Stomach (tissue), 19 donors: ENCODE measurements at places on chromosomes 11 and 22. TPM values are rescaled to one million over a fixed set of nuclear protein-coding genes. Genes with fewer than 3 reads are reported as not detected.

MS4A4A gene
- 5.4 TPM for total RNA-seq

PGR gene
- 0.37 TPM for total RNA-seq

SMIM35 gene
- not detected for total RNA-seq

PSMD13 gene
- total RNA-seq: 50.0 TPM

APOBEC3A gene
- 1.8 TPM for total RNA-seq

NLRP14 gene
- not detected for total RNA-seq

ASRGL1 gene
- total RNA-seq: 82.0 TPM

SPA17 gene
- total RNA-seq: not detected

MMP8 gene
- total RNA-seq: not detected

PLA2G3 gene
- not detected for total RNA-seq

CD6 gene
- 2.8 TPM for total RNA-seq

MRPL49 gene
- 29.6 TPM for total RNA-seq

TP53AIP1 gene
- not detected for total RNA-seq

NAALAD2 gene
- total RNA-seq: 3.3 TPM

RBMXL2 gene
- total RNA-seq: not detected

PLAAT4 gene
- 12.7 TPM for total RNA-seq

ZNRD2 gene
- total RNA-seq: 99.1 TPM

MUC5AC gene
- total RNA-seq: 830 TPM

SCARF2 gene
- total RNA-seq: 42.9 TPM

FXYD6 gene
- 41.9 TPM for total RNA-seq

CYTH4 gene
- total RNA-seq: 16.5 TPM

TSPAN18 gene
- total RNA-seq: 25.9 TPM

KDM4E gene
- total RNA-seq: not detected

CNTN5 gene
- total RNA-seq: not detected

SOX10 gene
- total RNA-seq: not detected

LYVE1 gene
- 62.8 TPM for total RNA-seq

TRIM66 gene
- total RNA-seq: 2.3 TPM

HBE1 gene
- total RNA-seq: not detected

KRTAP5-9 gene
- total RNA-seq: not detected

DMC1 gene
- total RNA-seq: not detected

PLAAT5 gene
- not detected for total RNA-seq

ATM gene
- 110 TPM for total RNA-seq

SERPING1 gene
- total RNA-seq: 112 TPM

ACR gene
- total RNA-seq: not detected

MGAT3 gene
- 3.9 TPM for total RNA-seq

KCNK4 gene
- total RNA-seq: not detected

ENTHD1 gene
- total RNA-seq: not detected

CEP126 gene
- 3.3 TPM for total RNA-seq

B4GAT1 gene
- 3.5 TPM for total RNA-seq

HEPN1 gene
- total RNA-seq: not detected

BBOX1 gene
- 3.8 TPM for total RNA-seq

IL18BP gene
- total RNA-seq: 11.7 TPM

HSPB2 gene
- not detected for total RNA-seq

PDE3B gene
- 32.1 TPM for total RNA-seq

CSNK1E gene
- 63.0 TPM for total RNA-seq

FGF4 gene
- not detected for total RNA-seq

RIBC2 gene
- 0.55 TPM for total RNA-seq

FEN1 gene
- total RNA-seq: 16.2 TPM

APOA5 gene
- total RNA-seq: not detected

KDM4D gene
- total RNA-seq: not detected

MS4A6E gene
- not detected for total RNA-seq

AIFM3 gene
- not detected for total RNA-seq

TTLL1 gene
- 6.5 TPM for total RNA-seq

KLHL35 gene
- total RNA-seq: not detected
